Activated CD4-positive, alpha-beta T cell treated with anti-CD3 and anti-CD28 coated beads for 36 hours (primary cell): ENCODE measurements at places on chromosomes 3 and 15. TPM values are rescaled to one million over a fixed set of nuclear protein-coding genes. Genes with fewer than 3 reads are reported as not detected.
A peak's percentile ranks its signal among the peaks of the same experiment; 100 is the strongest.

GRCh38 chr3:42751609-42752008 lies 21.4 kb downstream of the CCDC13 start:
- no peak for DNase-seq

DNA sequence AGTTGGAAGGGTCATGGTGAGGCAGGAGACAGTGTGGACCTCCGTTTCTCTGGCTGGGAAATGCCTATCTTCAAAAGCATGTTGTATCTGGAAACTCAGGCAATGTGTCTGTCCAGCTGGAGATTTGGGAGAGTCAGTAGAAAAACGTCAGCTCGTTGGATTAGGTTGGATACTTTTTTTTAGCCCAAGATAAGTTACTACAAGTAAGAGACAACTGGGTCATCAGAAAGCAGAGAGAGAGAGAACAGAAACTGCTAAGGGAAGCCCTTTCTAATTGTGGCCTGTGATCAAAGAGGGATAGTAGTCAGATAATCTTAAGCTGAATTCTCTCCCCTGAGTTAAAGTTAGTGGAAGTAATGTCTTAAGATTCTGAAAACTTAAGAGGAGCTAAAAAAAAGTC lies 78.9 kb upstream of the ZNF280D start:
- no peak for DNase-seq

DNA sequence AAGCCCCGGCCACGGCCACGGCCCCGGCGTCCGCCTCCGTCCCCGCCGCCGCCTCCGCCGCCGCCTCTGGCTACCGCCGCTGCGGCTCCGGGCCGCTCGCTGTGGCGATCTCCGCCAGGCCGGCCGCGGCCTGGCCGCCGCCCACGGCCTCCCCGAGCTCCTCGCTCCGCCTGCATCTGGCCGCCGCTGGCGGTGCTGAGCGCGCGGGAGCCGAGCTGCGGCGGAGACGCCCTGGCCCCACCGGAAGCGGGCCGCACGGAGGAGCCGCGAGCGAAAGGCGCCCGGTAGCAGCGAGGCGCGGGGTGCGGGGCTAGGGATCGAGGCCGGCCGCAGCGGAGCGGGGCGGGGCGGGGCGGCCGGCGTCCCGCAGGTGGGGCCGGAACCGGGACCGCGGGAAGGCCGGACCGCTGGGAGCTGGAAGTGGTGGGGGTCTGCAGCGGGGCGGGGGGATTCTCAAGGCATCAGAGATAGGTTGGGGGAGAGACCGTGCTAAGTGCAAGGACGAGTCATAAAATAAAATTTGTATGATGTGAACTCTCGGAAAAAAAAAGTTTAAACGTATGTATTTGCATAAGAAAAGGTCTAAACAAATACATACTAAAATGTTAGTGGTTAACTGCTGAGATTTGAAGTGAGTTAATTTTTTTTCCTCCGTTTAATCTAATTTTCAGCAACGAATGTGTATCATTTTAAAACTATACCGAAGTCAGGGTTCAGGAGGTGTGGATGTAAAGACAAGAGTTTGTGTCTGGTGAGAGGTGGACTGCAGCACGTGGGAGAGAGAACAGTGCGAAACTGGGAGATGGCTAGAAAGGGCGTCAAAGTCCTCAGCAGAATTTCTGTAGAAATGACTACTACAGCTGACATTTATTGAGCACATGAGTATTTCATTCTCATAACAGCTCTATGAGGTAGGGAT lies at the start of gene AVEN:
AVEN (minus strand) TSS at position 334 of the 919 bp plus-strand sequence; CDS start at position 176, 158 bp downstream.
- peak; percentile 77 for DNase-seq

DNA sequence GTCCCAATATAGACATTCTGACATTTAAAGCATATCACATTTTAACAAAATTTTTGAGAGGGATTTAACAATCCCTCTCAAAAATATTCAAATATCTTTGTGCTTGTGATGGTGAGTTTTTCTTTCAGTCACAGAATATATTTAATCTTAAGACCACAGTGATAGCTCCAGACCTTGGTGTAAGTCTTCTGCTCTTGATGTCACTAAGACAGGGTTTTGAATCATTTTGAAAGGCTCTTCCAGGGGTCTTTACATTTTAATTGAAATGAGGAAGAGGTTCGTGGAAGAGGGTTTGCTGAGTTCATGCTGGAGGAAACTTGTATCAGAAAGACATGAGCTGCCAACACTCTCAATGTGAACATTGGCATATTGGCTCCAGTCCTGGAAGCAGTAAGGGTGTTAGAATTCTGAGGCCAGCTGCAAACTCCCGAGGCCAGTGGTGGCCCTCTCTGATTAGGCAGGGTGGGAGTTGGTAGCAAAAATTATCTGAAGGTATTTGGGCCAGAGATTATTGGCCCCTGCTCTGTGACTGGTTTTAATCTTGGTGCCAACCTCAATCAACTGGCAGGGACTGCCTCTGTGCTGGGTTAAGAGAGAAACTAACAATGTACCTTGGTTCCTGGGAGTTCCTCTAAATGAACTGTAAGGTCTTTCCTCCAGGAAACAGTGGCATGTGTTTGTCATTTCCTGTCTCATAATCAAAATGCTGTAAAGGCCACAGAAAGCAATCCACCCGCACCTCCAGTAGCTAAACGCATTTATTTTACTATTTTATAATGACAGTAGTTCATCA lies 5.3 kb downstream of the POU1F1 start:
- no peak for DNase-seq

DNA sequence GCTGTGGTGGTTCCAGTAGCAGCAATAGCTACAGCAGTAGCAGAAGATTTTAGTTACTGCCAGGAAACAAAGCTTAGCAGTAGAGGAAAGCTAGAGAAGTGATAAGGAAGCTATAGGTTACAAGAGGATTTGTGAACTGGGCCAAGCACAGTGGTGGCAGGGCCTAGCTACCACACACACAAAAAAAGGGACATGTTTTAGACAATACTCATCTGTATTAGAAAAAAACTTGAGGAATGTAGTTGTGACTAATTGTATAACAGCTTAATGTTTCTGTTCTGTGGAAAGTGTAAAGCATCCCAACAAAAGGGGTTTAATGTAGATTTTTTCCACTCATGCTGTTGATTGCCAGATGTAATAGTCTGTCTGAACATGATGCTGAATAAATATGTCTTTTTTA lies 29.9 kb upstream of the PFN2 start:
- no peak for DNase-seq

- no peak for DNase-seq
Observed at GRCh38 chr3:46716461-46717441, 918 bp downstream of the PRSS50 start.

DNA sequence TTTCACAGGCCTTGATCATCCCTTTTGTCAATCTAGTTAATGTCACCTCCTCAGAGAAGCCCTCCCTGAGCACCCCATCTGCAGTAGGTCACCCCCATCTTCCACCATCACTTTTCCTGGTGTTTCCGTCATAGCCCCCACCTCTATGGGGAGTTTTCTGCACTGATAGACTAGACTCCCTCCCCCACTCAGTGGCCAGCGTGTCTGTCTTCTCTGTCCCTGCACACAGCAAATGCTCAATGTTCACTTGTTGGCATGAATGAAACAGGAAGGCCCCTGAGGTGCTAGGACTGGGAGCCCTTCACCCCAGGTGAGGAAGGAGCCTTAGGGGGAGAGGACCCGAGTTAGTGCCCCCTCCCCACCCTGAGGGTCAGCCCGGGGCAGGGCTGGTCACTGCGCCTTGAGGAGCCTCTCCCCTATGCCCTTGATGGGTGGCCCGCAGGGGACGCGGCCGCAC lies 15.8 kb upstream of the FANCD2 start:
- no peak for DNase-seq

DNA sequence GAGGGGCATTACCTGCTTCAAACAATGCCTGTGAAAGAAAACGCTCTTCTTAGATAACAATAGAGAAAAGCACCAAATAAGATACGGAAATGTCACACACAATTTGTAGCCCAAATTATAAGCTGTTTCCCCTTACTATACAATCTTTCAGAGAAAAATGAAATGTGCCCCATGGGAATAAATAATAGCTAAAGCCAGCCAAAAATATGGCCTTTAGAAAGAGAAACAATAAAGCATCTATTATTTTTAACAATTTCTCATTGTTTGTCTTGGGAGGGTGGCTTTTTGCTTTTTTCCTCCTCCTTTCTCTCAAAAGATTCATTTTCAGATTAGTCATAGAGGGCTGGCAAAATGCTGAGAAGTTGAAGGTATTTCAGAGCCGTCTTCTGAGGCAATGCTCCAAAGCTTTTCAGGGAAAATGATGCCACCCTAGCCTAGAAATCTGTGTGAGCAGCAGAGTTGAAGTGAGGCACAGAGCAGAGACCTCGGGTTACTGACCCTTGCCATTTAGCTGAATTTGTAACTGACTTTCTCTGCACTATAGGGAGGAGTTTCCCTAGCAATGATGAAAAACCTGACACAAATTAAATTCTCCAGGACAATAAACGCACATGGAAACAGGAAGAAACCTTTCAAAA lies 86.3 kb upstream of the PRICKLE2 start:
- DNase-seq, result no peak

GRCh38 chr3:72791161-72791560 lies 57.1 kb downstream of the SHQ1 start:
- DNase-seq, result no peak

DNA sequence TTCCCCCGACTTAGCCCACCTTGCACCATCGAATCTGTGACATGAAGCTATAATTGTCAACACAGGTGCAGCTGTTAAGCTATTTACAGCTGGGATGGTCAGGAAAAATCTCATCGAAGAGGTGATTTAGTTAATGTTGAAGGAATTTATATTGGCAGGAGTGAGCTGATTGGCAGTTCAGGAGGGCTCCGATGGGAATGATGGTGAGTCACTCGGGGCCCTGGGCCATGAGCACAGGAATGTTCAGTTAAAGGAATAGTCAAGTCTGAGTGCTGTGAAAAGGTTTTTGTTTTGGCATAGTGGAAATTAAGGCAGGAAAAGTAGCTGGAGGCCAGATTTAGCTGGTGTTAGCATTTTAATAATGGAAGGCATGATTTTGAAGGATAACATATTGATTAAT lies 95.7 kb downstream of the OXSM start:
- no peak for DNase-seq

DNA sequence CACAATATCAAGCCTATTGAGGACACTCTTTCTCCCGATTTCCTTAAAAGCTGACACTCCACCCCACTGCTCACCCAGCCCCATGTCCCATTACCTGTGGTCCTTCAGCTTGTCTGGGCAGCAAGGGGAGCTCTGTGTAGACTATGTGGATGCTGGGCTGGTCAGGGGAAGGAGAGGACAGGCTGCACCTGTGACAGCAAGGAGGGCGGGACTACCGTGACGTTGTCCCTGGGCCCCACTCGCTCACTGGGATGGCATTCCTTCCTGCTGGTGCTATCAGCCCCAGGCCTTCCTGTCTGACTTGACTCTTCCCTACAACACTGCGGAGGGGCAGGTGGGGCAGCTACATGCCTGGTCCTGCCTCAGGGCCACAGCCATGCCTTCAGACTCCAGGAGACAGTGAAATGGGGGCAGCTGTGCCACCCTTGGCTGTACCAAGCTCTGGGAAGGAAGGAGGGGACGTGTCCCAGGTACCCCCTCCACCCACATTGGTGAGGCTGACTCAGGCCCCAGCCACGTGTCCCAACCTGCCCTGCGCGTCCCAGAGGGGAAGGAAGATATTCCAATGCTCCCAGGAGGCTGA lies at the start of gene TMEM40:
TMEM40 (minus strand) TSS at position 163 of the 583 bp plus-strand sequence. CDS start 9,427 bp downstream, outside the sequence.
- DNase-seq, result no peak

Gene LIPH
- not detected for total RNA-seq

Gene ILDR1
- 0.09 TPM for total RNA-seq

Gene HRG
- total RNA-seq, result not detected
